ENCODE measurements at places on chromosomes 13 and 19.

- DNase-seq, result no peak
These were observed 10.8 kb upstream of the ZNF491 start for GRCh38 chr19:11787536-11787935.

- DNase-seq, result no peak
These were observed 681.0 kb downstream of the UQCRFS1 start for GRCh38 chr19:28531979-28532378.

GRCh38 chr19:39202998-39203355, 1.1 kb downstream of the SYCN start:
- DNase-seq, result no peak

- no peak for DNase-seq
These were observed 150.6 kb downstream of the GPC6 start for GRCh38 chr13:93377196-93377595.

- no peak for DNase-seq
These were observed 48.2 kb downstream of the STK24 start for GRCh38 chr13:98528663-98529064.

DNA sequence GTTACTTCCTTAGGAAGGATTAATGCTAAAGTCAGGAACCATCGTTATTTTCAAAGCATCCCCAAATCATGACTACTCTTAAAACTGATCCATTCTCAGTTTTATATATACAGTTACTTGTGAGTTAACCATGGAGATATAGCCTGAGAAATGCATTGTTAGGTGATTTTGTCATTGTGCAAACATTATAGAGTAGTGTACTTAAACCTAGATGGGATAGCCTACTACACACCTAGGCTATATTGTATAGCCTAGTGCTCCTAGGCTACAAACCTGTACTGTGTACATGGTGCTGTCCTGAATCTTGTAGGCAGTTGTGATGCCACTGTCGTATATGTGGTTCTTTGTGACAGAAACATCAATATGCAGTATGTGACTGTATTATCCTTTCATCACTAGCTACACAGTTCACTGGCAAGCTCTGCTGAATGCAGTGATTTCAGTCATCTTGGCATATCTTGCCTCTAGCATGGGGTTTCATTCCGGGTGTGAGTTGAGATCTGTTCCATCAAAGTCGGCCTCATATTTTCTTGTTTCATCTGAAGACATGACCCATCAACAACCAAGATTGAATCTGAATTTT, 45.3 kb downstream of the CDK8 start:
- DNase-seq, result no peak

DNA sequence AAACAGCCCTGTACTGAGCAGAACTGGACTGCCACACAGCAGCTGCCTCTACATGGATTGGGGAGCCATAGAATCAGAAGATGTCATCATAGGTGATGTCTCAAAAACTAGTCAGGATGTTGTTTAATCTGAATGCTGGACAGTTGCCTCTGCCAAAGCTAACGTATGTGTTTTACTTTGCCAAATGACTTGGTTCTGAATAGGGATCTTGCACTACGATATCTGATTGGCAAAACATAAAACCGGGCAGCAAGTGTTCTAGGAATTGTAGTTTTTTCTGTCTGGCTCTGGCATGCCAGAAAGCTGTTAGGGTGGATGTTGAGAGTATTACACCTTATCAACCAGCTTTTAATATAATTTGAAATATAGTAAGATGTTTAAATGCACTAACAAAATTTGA, 645.9 kb downstream of the GPC5 start:
- DNase-seq, result no peak

DNA sequence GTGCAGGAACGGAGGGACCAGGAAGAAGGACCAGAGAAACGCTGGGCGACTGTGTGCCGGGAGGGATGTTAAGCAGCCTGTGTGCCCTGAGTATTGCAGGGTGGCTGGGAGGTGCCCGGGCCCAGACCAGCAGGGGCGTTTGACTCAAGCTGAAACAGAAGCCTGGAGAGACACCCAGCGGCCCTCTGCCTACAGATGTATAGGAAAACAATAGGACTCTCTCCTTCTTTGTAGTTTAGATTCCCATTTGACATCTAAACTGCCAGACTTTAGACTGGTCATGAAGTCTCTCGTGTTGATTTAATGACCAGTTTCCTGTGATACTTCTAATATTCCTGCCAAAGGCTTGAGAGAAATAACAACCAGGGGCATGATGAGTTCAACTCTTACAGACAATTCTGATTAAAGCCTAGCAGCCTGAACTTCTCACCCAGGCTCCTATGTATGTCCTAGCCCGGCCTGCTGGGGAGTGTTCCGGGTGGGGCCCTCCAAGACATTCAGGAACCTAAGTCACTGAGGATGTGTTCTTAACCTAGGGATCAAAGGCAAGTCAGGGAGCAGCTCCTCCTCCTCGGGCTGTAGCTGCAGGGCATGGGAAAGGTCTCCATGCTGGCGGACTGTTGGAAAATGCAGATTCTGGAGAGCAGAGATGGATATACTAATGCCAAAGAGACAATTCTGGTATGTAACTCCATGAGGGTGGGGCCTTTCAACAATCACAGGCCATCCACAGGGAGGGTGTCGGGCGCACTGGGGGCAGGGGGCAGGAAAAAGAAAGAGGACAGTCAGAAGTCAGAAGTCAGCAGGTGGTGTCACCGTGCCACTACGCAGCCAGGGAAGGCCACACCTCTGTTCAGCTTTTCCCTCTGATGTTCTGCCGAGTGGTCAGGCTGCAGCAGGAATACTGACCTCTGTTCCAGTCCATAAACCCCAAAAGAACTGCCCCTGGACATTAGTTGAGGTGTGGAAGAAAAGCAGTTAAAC, 131.8 kb downstream of the STARD13 start:
- DNase-seq, result no peak

DNA sequence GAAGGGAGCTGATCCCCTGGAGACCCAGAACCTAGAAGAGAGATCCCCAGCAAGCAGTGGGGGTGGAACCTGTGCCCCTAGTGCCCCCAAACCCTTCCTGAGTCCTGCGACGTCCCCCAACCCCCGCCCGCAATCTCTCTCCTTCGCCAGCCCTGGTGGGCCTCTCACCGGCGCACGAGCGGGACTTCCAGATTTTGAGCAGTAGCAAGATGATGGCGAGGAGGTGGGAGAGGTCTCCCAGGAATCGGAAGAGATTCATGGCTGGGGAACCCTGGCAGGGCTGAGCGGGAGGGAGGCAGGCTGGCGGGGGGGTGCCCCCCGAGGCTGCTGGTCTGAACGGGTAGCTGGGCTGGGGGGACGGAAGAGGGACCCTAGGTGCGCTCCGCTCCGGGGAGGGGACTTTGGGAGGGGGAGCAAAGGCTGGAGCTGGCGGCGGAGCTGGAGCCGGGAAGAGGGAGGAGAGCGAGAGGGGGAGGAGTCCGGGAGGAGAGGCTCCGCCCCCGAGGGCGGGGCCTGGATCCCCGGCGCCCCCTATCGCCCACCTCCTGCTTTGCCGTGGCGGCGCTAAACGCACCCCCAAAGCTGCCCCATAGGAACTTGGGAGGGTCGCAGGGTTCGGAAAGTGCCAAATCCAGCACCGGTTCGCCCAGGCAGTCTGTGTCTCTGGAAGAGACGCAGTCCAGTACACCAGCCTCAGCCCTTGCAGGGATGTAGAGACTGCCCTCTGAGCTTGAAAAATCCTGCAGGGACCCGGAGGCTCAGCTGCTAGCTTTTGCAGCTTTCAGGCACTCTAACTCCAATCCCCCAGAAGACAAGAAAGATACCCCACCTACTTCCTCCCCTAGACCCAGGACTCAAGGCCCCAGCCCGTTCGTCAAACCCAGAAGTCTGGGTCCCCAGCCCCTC, at the start of gene KDELR1:
TSS of gene KDELR1 (minus strand) at position 452 of the 906 bp plus-strand sequence. CDS start at position 259, 193 bp downstream.
- DNase-seq, result no peak

DNA sequence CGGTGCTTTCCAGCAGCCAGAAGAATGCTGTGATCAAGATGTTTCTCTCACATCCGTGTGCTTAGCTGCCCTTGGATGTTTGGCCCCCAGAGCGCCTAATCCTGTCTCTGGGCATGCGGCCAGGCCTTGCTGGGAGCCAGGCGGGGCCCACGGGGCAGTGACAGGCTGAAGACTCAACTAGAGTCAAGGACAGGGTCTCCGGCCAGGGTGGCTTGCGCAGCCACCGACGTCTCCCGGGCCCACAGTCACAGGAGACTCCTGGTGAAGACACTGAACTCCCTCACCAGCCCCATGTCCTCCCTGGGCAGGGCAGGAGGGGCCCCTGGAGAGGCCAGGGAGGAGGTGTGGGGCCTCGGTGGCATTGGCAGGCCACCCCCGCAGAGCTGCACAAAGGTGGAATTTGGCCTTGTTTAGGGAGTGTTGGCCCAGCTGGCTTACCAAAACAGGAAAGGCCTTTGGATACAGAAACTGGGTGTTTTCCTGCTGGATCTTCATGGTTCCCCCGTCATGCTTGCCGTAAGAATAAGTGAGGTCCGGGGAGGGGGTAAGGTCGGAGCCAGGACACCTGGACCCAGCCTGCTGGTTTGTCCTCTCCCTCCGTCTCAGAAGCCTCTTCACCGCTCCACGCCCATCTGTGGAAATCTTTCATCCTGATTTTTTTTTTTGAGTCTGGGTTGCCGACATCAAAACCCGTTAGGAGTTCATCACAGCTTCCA, 10.0 kb upstream of the NDUFS7 start:
- no peak for DNase-seq

GRCh38 chr19:33556261-33556660, 34.7 kb upstream of the PEPD start:
- no peak for DNase-seq

- peak; percentile 42 for DNase-seq
These were observed 1.5 kb upstream of the TRPC4 start for GRCh38 chr13:37870895-37871550.

- no peak for DNase-seq
These were observed 2.8 kb upstream of the TPM4 start for GRCh38 chr19:16073481-16073880.

- DNase-seq, result no peak
These were observed 183.0 kb downstream of the KCTD12 start for GRCh38 chr13:76703216-76703615.

Measured in skeletal muscle cell (primary cell).